Activated B cell treated with CpG ODN at 0.5 μM for 24 hours (primary cell): ENCODE measurements at places on chromosomes 7 and 10. TPM values are rescaled to one million over a fixed set of nuclear protein-coding genes. Genes with fewer than 3 reads are reported as not detected.

The PILRA gene
- total RNA-seq = 2.1 and 2.2 TPM in 2 replicates

The SDK1 gene
- total RNA-seq = 0.32 and 1.3 TPM in 2 replicates

DNA sequence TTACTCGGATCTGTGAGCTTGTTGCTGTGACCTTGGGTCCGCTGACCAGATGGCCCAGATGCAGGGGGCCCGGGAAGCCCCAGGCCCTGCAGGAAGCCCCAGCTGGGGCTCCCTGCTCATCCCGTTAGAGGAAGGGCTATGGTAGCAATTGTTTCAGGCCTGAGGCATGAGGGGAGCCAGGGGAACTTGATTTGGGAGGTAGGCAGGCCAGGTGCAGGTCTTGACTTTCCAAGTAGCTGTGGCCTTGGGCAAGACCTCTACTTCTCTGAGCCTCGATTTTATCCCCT lies 55.0 kb upstream of the CXCL12 start:
- no peak overlapping the region for H3K27ac ChIP-seq

DNA sequence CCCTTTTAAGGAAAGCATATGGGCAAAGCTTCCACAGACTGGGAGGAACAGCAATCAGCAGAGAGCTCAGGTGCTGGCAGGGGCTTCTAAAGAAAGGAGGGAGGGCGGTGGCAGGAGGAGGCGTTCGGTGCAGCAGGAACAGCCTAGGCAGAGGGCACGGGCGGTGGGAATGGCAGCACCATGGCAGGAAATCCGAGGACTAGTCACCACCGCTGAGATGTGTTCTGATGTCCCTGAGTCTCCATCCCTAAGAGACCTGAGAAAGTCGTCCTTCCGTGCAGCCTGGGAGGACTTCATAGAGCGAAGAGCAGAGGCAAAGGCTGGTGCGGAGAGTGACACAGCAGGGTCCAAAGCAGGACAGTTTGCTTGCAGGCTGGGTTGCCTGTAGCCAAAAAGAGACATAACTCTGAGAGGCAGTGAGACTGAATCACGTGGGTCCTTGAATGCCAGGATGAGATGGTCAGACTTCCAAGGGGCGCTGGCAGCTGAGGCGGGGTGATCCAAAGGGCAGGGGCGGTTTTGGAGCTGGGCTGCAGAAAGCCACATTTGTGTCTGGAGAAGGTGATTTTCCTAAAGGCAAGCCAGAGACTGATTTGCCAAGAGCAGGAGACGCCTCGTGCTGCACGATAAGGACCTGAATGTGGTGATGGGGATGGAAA lies 35.8 kb upstream of the GRID1 start:
- no peaks in the 10 kb centered on the region for H3K36me3 ChIP-seq
- peak overlapping the region; percentile 28 for H3K4me3 ChIP-seq
- H3K27ac ChIP-seq = no peak overlapping the region
- DNase-seq = no peak

DNA sequence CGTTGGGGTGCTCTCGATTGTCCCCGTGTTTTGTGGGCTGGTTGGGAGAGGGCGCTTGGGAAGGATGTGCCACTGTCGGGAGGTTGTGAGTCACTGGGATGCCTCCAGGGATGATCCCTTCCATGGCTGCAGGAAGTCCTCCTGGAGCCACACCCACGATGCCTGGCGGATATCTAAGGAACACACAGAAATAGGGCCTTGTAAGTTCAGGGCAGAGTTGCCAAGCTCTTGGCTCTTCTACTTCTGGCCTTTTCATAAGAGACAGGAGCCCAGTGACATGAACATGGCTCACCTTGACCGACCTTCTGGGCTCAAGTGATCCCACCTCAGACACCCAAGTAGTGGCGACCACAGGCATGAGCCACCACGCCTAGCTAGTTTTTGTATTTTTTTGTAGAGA lies 47.6 kb downstream of the ZRANB1 start:
- no peak overlapping the region for H3K4me3 ChIP-seq
- no peak for DNase-seq
- no peak overlapping the region for H3K27ac ChIP-seq
- H3K36me3 ChIP-seq = peaks cover 45% of the 10 kb centered on the region
- no peaks in the 10 kb centered on the region for H3K27me3 ChIP-seq
- peaks cover 14% of the 10 kb centered on the region for H3K4me1 ChIP-seq
